ENCODE measurements at places on chromosomes 1 and 21. TPM values are rescaled to one million over a fixed set of nuclear protein-coding genes. Genes with fewer than 3 reads are reported as not detected.

Gene LDLRAD1
- not detected for total RNA-seq

Gene OR6K3
- total RNA-seq: not detected

Gene OR6P1
- not detected for total RNA-seq

Gene BPNT1
- total RNA-seq: 19.9 TPM

Gene TMEM35B
- 5.6 TPM for total RNA-seq

DNA sequence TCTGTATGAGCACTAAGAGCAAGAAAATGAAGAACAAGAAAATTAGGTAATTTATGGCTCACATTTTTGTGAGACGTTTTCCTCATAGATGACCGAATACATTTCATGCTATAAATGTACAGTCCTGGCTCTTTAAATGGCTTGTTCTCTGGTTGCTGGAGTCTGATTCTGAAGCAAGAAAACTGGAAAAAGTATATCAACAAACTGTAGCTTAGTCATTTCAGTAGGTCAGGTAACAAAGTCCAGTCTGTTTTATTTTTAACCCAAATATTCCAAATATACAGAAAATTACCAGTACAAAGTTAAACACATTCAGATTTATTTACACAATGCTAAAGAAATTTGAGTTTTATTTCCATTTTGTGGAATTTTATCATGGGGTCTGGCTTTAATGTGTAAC lies 2.5 kb upstream of the MYBPHL start:
- no peak for DNase-seq

DNA sequence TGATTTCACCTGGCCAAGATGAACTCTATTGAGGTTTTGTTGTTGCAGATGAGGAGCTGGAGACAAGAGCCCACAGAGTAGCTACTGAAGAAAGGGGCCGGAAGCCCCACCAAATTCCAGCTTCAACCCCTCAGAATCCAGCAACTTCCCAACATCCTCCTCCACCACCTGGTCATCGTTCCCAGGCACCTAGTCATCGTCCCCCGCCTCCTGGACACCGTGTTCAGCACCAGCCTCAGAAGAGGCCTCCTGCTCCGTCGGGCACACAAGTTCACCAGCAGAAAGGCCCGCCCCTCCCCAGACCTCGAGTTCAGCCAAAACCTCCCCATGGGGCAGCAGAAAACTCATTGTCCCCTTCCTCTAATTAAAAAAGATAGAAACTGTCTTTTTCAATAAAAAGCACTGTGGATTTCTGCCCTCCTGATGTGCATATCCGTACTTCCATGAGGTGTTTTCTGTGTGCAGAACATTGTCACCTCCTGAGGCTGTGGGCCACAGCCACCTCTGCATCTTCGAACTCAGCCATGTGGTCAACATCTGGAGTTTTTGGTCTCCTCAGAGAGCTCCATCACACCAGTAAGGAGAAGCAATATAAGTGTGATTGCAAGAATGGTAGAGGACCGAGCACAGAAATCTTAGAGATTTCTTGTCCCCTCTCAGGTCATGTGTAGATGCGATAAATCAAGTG lies 14.3 kb downstream of the CD2 start:
- DNase-seq: no peak

DNA sequence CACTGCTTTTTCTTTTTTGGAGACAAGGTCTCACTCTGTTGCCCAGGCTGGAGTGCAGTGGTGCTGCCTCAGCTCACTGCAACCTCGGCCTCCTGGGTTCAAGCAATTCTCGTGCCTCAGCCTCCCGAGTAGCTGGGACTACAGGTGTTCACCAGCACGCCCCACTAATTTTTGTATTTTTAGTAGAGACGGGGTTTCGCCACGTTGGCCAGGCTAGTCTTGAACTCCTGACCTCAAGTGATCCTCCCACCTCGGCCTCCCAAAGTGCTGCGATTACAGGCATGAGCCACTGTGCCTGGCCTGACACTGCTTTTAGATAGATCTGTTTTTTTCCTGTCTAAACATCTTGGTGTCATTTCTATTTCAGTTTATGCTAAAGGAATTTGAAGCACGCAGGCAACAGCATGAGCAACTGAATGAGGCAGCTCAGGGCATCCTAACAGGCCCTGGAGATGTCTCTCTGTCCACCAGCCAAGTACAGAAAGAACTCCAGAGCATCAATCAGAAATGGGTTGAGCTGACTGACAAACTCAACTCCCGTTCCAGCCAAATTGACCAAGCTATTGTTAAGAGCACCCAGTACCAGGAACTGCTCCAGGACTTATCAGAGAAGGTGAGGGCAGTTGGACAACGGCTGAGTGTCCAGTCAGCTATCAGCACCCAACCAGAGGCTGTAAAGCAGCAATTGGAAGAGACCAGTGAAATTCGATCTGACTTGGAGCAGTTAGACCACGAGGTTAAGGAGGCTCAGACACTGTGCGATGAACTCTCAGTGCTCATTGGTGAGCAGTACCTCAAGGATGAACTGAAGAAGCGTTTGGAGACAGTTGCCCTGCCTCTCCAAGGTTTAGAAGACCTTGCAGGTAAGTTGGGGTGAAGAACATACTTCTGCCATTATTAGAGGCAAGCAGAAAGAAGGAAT lies 106.1 kb upstream of the BMP8A start:
- DNase-seq: no peak

- DNase-seq: no peak
Measured at GRCh38 chr1:67534627-67535065, 104.4 kb upstream of the SERBP1 start.

GRCh38 chr1:29240986-29241385 lies 4.7 kb downstream of the PTPRU start:
- no peak for DNase-seq

DNA sequence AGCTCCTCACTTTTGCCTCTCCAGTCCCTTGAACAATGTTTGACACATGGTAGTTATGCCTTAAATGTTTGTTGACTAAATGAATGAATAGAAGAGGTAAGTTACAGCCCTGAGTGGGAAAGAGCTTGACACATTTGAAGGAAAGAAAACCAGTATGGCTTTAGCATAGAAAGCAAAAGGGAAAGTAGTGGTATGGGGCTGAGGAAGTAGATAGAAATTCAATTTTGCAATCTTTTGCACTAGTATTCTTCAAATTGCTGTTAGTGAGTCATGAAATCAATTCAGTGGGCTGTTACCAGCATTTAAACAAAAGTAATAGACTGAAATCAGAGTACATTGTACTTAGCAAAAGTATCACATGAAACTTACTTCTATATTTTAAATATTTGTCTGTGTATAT lies 21.1 kb downstream of the PLA2G4A start:
- DNase-seq: no peak

DNA sequence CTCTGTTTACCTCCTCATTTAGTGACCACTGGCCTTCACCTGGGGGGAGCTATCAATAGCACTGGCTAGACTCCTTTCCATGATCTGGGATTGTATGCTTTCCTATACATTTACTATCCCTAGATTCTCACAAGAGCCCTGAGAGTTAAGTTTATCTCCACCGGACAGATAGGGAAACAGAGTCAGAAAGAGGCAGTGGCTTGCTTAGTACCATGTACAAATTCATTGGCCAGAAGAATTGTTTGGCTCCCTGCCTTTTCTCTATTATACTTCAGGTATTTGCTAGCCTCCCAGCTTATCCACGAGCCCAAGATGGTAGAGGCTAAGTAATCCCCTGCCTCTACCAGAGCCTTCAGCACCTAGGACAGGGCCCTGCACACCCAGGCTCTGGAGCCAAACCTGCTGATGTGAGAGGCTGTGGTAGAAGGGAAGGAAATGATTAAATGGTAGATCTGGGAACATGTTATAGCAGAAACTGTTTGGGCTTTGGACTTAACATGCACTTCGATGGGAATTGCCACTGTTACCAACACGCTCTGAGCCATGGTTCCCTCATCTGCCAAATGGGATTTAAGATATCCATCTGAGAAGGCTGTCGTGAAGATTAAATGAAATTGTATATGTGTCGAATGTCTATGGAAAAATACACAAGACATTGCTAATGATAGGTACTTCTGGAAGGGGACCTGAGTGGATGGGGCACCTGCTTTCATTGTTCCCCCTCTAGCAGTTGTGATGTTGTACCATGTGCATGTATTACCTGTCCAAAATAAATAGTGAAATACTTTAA lies 3.1 kb upstream of the BLACAT1 start:
- DNase-seq: no peak

DNA sequence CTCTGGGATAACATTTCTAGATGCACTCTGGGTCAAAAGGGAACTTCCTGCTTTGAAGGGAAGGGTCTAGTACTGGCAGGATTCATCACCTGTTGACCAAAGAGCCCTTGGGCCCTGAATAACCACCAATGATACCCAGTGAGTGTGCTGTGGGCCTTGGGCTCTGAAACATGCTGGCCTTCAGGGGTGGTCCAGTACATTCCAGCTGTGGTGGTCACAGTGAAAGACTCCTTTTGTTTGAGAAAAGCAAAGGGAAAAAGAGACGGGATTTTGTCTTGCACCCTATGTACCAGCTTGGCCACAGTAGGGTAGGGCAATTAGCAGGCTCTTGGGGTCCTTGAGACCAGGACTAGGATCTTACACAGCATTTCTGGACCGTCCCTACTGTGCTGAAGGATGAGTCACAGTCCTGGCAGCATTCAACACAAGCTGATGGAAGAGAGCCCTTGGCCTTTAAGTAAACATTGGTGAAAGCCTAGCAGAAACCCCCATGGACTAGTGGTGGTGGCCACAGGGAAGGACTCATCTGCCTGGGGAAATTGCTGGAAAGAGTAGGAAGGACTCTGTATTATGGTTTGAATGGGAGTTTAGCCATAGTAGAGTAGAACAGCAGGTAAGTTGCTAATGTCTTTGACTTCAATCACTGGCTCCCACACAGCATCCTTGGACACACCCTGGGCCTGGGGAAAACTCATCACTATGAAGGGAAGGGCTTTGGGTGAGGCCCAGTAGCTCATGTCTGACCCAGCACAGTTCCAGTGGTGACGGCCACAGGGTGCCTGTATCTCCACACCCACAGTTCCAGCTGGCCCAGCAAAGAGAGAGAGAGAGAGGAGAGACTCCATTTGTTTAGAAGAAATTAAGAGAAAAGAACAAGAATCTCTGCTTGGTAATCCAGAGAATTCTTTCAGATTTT lies 87.5 kb downstream of the COL24A1 start:
- DNase-seq: no peak

GRCh38 chr1:91585502-91585901 lies 84.9 kb downstream of the CDC7 start:
- DNase-seq: no peak

DNA sequence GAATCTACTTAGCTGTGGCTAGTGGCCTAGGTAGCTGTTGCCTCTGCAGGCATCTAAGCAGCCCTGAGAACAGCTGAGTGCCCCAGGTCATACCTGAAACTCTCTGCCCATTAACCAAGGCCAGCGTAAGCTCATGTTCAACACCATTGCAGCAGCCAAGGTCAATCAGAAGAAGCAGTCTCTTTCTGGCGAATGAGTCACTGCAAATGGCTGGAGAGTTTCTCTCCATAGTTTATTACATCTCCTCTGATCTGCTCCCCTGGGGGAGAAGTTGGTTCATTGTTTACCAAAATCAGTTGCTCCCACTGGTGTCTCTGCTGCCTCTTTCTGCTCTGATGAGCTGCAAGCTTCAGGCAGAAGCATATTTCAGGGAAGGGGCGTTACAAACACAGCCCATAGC lies 6.9 kb upstream of the BCL9 start:
- no peak for DNase-seq

- no peak for DNase-seq
Measured at GRCh38 chr1:84720221-84720780, 30.0 kb upstream of the SSX2IP start.

DNA sequence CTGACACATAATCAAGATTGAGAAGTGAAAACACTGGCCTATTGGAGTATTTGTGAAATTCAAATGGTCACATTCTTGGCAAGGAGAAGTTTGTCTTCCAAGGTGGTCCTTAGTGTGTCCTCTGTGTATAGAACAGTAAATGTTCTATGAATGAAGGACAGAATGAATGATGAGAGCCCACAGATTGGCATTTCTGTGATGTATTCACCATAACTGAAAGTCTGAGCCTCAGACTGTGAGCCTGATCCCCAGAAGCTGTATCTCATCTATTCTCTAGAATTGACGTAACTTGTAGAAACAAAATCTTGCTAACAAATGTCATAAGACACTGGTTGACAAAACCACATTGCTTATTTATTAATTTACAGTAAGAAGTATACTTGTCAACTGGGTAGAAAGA lies 111.5 kb upstream of the ETV3 start:
- DNase-seq: no peak

DNA sequence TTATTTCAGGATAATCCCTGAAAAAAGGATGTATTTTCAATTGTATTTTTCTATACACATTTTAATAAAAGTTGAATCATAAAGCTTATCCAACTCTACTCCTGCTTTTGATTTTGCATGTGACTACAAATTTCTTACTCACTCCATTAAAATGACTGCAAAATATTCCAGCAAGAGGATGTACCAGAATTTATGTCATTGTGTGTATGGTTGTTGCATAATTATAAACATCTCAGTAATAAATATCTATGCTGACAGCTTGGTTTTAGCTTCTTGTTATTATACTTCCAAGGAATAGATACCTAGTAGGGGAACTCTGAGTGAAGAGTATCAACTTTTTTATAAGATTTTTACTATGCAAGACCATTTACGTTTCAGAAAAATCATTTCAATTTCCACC lies 463.2 kb upstream of the RUNX1 start:
- no peak for DNase-seq

GRCh38 chr1:231162297-231162969 lies 575 bp downstream of the TRIM67 start:
- peak; percentile 44 for DNase-seq

DNA sequence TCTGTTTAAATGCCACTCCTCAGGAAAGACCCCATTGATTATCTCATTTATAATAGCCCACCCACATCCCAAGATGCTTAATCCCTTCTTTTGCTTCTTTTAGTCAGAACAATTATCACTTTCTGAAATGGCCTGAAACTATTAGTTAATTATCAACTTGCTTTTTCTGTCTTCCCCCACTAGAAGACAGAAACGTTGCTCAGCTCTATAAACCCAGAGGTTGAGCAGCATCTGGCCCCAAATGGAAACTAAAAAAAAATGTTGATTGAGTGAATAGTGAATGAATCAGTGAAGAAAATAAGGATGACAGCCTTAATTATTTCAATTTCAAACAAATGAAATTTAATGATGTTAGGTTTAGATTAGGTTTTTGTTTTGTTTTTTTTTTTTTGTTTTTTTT lies 38.2 kb upstream of the PIGC start:
- no peak for DNase-seq

DNA sequence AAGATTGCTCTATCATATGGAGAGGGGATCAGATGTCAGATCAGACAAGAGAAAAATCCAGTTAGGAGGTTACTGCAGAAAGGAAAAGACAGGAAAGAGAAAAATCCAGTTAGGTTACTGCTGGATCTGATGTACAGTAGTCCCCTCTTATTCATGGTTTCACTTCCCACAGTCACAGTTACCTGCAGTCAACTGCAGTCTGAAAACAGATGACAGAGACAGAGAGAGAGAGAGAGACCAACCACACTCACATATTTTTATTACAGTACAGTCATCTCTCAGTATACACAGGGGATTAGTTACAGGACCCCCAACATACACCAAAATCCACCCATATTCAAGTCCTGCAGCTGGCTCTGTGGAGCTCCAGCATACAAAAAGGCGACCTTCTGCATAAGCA lies 29.3 kb downstream of the NUP133 start:
- no peak for DNase-seq

GRCh38 chr1:37667023-37667671 lies 25.2 kb upstream of the CDCA8 start:
- DNase-seq: no peak

Measured in heart left ventricle (tissue), 16 donors.